ENCODE measurements at places on chromosomes 5 and 9.

DNA sequence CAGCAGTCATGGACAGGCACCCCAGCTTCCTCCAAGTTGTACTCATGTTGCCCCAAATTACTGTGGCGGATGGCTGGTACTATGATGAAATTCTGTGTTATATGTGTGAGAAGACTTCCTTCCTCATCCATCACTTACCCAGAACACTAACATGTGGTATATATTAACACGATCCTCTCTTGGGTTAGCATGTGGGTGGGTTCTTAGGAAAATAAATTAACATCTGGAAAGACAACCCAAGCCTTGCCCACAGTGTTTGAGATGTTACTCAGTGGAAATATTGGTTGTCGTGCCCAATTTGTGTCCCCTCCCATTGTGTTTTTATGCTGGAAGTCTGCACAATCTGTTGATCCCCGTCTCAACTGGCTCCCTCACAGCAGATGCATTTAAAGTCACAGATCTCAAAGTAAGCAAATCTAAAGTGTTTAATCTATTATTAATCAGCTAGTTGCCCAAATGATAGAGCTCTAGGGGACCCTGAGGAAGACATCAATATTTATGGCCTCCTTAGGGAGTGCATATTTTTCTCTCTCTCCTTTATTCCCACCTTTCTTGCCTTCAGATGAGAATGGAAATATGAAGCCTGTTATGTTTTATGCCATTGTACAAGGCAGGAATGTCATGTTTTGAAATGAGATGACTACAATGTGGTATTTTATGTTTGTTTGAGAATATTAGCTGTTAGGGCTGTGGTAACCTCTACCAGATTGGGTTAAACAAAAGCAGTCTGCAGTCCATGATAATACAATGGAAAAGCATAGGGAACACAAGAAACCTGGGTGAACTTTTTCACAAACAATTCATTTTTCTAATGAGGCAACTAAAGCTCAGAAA lies 93.9 kb downstream of the GRIA1 start:
- no peak for DNase-seq

DNA sequence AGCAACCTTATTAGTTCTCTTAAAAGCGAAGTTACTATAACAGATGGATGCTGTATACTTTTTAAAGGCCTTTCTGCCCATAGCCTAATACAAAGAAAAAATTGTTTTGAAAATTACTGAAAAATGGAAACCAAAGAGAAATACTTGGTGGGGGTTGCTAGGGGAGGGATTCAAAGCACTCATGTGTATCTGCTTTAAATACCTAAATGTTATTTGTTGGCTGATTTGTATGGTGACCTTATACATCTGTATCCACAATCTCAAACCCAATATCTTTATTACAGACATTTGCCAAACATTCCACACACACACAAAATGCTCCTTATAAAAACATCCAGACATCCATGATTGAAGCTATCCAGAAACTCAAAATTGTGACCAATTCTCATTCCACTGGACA lies 172.0 kb downstream of the ADAMTS12 start:
- no peak for DNase-seq

DNA sequence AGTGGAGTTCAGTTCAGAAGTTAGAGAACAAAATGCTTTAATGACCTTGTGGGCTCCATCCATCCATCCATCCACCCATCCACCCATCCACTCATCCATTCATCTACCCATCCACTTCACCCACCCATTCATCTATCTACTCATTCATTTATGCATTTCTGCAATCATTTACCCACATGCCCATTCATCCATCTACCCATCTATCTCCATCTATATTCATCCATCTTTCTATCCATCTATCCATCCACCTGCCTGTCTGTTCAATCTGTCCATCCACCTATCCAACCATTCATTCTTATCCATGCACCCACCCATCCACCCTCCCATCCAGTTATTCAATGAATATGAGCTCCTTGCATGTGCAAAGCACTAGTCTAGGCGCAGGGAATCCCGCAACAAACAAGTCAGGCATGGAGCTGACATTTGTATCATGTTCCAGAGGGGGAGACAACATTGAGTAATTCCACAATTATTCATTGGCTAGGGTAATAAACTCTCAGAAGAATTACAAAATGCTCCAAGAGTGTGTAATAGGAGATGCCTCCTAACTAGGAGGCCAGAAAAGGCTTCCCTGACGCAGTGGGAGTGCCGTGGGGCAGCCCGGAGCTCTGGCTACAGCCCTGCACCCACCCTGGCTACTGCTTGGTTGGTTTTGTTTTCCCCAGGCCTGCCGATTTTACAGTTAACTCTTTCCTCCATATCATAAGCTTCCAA lies 211.2 kb downstream of the NXNL2 start:
- DNase-seq = no peak

DNA sequence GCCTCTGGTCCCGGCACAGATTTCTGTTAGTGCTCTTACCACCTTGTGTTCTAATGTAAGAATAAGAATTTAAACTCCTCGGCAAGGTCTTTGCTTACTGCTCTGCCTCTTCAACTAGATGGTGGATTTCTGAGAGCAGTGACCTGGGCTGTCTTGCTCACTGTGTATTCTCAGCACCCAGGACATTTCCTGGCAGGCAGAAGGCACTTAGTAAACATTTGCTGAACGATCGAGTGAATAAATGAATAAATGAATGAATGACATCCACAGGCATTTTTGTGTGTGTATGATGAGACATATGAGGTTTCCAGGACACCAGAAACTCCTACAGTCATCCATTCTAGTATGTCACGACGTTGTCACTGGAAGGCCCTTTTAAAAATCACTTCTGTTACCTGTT lies 143.2 kb downstream of the BOD1 start:
- no peak for DNase-seq

GRCh38 chr5:159785656-159786055 lies 130.6 kb upstream of the ADRA1B start:
- no peak for DNase-seq

DNA sequence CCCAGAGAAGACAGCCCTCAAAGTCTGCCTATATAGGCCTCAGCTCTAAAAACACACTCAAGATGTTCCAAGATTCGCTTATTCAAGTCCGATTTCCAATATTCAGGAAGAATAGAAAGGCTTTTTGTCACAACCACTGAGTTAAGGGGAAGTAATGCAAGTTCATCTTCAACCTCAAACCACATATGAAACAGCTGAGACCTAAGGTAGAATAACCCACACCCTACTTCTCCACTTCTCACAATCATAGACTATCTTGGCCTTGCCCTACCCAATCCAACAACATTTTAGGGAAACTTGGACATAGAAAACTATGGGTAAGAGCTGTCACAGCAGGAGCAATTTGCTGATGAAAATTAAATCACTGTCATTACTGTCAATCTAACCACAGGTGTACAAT lies 152.0 kb upstream of the LRRTM2 start:
- DNase-seq = no peak

GRCh38 chr9:126066131-126066530 lies 260.5 kb upstream of the MVB12B start:
- DNase-seq = no peak

- no peak for DNase-seq
Measured at GRCh38 chr9:29659014-29659413, 2085.7 kb upstream of the C9orf72 start.

GRCh38 chr5:96753848-96754247 lies 53.9 kb downstream of the ERAP1 start:
- DNase-seq = no peak

- no peak for DNase-seq
Measured at GRCh38 chr9:36914212-36914577, 119.9 kb downstream of the PAX5 start.

DNA sequence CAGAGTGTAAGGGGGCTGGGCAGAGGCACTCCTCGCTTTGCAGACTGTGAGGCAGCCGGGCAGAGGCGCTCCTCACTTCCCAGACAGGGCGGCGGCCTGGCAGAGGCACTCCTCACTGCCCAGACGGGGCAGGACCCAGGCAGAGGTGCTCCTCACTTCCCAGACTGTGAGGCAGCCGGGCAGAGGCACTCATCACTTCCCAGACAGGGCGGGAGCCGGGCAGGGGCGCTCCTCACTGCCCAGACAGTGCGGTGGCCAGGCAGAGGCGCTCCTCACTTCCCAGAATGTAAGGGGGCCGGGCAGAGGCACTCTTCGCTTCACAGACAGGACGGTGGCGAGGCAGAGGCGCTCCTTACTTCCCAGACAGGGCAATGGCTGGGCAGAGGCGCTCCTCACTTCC lies 442.5 kb downstream of the SPATA31D1 start:
- no peak for DNase-seq

- DNase-seq = no peak
Measured at GRCh38 chr5:9604416-9604815, 25.7 kb downstream of the TAS2R1 start.

DNA sequence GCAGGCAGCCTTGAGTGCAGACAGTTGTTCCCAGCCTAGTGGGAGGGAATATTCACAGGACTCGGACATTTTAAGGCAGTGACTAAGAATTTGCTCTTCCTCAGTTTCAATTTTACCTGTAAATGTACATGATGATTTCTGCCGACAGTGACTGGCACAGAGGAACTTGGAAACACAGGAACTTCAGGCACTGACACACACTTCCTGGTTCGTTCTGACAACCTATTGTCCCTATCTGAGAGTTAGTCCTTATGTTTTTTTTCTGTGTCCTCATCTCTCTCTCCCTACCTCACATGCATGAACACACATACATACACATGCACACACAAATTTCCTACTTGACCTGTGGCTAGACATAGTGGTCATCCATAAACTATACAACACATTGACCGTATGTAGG lies 89.4 kb upstream of the CD180 start:
- no peak for DNase-seq

DNA sequence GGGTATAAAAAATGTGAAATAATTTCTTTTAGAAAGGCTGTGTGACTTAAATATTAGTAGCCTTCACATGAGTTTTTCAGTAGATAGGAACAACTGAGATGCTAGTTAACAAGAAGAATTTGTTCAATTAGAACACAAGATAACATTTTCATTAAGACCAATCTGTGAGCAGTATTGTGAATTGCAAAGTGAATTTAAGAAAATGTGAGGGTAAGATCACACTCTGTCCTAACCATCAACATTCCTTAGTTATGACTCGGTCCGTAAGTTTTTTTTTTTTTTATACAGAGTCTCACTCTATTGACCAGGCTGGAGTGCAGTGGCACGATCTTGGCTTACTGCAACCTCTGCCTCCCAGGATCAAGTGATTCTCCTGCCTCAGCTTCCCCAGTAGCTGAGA lies 180.2 kb upstream of the EGFLAM start:
- DNase-seq = no peak

DNA sequence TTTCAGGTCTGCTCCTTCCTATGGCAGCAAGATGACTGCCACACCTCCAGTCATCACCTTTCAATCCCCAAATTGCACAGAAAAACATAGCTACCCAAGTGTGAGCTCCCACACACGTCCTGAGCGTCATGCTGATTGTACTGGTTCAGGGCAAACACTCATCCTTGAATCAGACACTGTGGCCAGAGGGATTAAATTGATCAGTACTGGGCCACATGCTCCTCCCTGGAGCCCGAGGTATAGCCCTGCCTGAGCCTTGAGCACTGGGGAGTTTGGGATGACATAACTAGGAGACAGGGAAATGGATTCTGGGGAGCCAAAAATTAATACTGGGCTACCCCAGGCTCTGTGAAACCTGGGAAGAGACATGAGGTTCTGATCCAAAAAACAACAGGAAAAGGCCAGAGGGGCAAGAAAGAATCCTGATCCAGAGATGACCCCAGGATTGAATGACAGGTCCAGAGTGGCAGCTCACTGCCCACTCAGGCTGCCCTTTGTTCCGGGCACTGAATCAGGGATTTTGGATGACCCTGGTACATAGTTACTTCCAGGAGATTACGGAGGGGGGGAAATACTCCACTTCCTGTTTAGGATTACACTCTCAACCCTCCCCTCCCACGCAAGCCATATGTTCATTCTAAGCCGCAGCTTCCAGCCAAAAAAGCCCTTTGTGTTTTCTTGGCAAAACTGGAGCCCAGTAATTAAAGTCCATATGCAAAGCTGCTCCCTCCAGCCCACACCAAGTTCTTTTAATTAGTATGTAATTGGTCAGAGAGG lies 141.6 kb upstream of the SPRY4 start:
- DNase-seq = no peak

DNA sequence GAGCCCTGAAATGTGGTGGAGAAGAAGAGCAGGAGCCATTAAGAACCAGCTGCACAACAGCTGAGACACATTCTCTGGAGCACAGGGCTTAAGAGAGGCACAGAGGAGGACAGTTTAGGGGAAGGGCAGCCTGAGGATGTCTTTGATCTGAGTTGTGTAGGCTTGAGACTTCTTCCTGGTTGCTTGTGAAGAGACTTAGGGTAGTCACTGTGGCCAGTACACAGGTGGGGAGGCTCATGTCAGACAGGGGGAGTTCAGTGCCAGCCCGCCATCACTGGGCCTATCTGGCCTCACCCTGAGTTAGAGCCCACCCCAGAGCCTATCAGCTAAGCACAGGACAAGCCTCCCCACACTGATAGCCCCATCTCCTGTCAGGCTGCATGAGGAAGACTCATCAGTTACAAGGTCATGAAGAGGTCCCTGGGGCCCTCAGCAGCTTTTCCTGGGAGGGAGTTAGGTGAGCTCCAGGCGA lies 19.8 kb downstream of the SLC22A4 start:
- DNase-seq = no peak

GRCh38 chr5:102971676-102972293 lies 148.2 kb downstream of the GIN1 start:
- no peak for DNase-seq

GRCh38 chr5:137395011-137395755 lies 103.9 kb downstream of the SPOCK1 start:
- DNase-seq = no peak
